ENCODE measurements at places on chromosomes 12 and 14.

DNA sequence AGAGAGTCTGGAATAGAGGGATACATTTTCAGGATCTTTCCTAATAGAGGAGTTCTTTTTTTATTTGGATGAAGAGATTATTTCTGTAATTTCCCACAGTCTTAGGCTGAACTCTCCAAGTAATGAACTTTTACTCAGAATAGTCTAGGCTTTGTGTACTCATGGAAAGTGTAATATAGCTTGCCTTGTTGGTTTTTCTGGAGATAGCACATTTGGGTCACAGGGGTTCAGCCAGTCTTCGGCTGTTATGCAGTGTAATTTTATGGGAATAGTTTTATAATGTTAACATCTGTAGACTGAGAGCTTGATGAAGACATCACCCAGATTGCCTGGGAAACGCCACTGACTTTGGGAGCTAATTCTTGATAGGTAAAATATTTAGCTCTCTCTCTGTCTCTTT lies 450.8 kb downstream of the RAD51B start:
- no peak for DNase-seq

GRCh38 chr12:56206452-56207166 lies 15.1 kb downstream of the RNF41 start:
- peak; percentile 73 for DNase-seq

DNA sequence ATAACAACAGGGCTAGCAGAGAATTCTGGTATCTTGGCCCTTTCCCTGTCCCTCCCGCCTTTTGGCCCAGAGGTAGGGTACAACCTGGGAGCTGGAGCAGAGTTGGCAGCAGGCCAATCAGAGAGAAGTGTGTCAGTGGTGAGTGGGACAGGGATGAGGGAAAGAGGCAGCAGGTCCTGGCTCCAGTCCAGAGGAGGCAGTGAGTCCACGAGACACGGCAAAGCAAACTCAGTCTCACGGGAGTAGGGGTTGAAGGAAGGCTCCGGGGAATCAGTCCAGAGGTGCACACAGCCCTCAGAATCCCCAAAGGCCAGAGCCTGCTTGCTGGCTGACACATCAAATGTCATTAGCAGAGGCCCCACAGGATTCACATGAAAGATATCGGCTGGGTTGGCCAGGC lies 7.3 kb downstream of the PAN2 start:
- DNase-seq: no peak

DNA sequence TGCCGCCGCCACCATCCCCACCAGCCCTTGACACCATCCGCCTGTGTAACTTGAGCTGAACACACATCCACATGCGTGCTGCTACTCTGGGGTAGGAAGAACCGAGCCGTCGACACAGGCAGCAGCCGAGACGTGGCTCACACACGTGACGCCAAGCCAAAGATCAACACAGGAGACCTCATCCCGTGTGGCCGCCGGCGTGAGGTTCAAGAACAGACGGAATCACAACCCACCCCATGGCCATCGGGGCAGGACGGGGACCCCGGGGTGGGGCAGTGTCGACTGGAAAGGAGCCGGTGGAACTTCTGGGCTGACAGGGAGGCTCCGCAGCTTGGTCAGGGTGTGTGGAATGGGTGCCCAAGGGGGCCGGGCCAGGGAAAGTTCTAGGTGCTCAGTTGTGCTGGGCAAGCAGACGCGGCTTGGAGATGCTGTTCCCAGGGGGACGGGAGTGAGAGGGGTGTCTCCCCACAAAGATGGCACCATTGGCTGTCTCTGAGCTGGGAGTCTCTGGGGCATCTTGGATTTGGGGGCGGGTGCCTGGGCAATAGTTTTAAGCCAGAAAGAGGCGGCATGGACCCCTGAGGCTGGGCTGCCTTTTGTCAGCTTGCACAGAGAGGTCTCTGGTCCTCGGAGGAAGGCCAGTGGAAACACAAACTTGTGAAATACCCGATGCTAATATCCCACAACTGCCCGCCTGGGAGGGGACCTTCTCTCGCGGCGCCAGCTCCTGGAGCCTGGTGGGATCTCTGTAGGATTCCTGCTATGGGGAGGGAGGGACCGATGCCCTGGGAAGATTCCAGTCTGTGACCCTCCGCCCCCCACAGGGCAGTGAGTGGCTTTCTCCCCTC lies 41.8 kb downstream of the GALNT9 start:
- DNase-seq: peak; percentile 33

GRCh38 chr12:78386871-78387270 lies 477.7 kb upstream of the SYT1 start:
- DNase-seq: no peak

GRCh38 chr12:67237231-67237630 lies 31.9 kb upstream of the CAND1 start:
- DNase-seq: no peak

DNA sequence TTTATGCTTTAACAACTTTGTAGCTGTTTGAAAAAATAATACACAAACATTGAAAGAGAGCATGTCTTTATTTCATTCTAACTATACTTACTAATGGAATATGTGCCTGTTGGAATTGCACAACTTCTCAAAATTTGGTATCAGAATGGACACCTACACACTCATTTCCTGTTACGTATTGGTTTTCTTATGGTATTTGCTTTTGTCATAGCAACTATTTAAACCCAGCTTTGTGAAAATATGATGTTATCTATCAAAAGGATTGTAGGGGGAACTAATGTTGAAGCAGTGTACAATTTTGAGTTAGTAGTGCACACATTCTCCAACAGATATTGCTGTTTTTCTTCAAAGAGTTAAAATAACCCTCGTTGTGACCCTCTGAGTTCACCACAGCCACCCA lies 52.6 kb downstream of the RBMS2 start:
- no peak for DNase-seq

DNA sequence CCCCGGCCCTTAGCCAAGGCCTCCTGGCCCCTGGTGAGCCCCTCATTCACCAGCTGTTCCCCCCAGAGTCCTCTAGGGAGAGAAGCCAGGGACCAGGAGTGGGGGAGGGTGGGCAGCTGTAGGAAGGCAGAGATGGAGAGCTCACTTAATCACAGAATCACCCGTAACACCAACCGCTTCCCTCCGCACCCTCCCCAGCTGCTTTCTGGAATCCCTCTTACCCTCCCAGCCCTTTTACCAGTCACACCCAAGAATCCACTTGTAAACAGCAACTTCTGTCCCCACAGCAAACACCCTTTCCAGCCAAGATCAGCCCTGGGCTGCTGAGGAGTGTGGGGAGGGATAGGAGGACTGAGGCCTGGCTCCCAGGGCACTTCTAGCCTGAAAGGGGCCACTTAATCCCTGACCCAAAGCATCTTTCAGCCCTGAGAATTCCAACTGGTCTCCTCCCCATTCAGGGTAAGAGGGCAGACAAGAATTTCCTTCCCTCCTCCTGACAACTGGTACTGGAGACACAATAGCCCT lies 18.8 kb downstream of the NCKAP5L start:
- no peak for DNase-seq

GRCh38 chr14:102654298-102654697 lies 61.8 kb downstream of the RCOR1 start:
- DNase-seq: no peak

GRCh38 chr12:82456633-82457032 lies 98.3 kb downstream of the METTL25 start:
- DNase-seq: no peak

DNA sequence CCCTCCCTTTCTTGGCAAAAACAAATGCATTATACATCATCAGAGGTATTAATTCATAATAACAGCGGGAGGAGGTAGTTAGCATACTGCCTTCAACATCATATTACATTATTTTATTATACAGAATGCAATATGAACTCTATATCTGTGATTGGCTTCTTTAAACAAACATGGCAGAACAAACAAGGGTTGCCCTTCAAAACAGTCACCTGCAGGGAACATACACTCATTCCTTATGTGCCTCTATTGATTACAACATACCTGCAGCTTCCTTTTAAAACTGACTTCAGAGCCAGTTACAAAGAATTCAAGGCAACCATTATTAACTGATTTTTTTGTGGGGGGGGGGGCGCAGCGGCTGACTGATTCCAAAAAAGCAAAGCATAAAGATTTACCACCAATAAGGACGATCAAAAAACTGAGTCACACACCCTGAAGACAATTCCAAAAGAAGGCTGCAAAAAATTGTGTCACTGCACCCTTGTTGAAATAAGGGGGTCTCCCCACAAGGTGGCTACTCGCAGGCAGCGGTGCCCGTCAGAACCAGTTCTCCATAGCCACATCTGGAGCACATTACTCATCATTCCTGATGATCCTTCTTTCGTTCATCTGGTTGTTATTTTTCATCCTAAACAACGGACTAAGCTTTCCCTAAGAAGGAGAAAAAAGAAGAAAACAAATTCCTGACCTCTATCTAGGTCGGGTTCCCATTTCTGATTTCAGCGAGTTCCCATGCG lies 51.8 kb downstream of the SMUG1 start:
- no peak for DNase-seq

DNA sequence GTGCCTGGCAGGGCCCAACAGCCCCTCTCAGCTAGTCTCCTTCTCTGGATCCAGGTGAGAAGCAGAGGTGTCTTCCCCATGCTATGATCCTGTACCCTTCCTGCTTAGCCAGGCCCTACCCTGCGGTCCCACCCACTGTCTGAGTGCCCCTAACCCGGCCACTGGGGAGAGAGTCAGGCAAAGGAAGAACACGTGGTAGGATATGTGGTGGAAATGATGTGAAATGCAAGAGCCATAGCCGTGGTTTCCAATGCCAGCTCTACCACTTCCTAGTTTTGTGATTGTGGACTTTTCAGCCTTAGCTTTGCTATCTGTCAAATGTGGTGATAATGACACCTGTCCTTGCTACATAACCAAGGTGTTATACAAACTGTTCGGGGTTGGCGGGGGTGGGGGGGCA lies 15.8 kb downstream of the KRT2 start:
- no peak for DNase-seq

- DNase-seq: no peak
Measured at GRCh38 chr12:57940052-57940914, 1.1 kb upstream of the ATP23 start.

GRCh38 chr14:64891839-64892375 lies 12.2 kb upstream of the SPTB start:
- peak; percentile 81 for DNase-seq

DNA sequence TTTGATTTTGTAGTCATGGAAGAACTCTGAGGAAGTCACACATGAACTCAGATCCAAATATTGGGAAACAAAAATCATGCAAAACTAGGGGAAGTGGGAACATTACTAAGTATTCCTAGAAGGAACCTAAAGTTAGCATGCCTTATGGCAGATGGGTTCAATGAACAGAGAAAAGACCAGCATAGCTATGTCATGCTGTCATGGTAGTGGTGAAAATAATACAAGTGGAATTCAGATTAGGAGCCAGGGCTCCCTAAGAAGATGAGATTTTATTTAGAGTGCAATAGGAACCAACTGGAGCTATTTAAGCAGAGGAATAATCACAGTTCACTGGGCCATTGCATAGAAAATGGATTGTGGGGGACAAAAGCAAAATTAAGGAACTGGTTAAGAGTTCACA lies 134.0 kb downstream of the DIO2 start:
- DNase-seq: no peak

- DNase-seq: peak; percentile 55
Measured at GRCh38 chr12:46456356-46457334, 84.1 kb upstream of the SLC38A2 start.

GRCh38 chr14:96002498-96002884 lies 36.7 kb upstream of the C14orf132 start:
- no peak for DNase-seq

- peak; percentile 13 for DNase-seq
Measured at GRCh38 chr12:51695241-51696010, 104.4 kb downstream of the SCN8A start.

GRCh38 chr14:72892879-72893635 lies 844 bp downstream of the DPF3 start:
- DNase-seq: peak; percentile 16

DNA sequence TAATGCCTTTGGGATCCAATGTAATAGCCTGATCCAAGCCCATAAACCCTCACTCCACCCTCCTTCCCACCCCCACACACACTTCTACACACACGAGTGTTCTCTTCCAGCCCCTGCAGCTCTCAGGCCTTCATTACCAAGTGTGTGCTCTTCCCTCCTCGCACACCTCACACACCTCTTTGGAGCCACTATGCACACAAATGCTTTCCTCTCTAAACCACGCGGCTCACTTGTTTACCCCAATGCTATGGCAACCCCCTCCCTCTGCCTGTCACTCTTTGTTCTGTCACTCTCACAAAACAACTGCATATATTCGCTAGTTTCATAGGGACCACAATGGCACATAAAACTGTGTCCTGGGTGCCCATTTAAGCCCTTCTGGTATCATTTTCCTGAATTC lies 35.1 kb downstream of the PPP2R5E start:
- peak; percentile 29 for DNase-seq

GRCh38 chr14:55277972-55278740 lies 6.9 kb downstream of the FBXO34 start:
- DNase-seq: no peak

DNA sequence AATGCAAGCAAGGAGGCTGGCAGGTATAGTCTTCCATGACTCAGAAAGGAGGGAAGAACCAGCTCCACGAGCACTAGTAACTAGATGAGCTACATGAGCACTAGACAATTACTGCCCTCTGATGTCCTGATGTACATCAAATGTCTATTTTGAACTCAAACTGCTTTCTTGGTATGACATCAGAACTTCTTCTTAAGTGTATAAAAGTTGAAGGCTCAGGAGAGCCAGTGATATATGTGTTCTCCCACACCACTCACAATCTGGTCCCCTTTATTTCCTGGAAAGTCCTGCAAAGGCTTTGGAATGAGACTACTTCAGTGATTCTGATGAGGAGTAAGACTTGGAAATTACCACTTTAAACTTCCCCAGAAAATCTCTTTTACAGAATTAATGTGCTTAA lies 18.5 kb upstream of the DHRS7 start:
- peak; percentile 23 for DNase-seq

DNA sequence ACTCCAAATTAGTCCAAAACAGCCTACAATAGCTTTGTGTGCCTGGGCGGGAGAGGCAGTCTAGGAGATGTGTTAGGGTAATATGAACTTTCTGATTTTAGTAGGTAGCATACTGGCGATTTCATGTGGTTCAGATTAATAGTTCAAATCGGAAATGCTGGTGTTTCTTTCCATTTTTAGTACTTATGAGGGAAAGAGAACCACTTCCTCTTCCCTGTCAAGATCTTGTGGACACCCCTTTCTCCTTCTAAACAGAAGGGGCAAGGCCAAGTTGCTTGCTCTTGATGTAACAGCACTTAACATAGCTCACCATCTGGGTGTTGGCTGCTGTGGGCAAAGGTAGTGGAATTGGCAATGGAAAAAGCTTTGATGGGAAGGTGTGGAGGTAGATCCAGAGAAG lies 32.2 kb upstream of the IGF1 start:
- no peak for DNase-seq
